ENCODE measurements at places on chromosomes 1 and 21. TPM values are rescaled to one million over a fixed set of nuclear protein-coding genes. Genes with fewer than 3 reads are reported as not detected.

DNA sequence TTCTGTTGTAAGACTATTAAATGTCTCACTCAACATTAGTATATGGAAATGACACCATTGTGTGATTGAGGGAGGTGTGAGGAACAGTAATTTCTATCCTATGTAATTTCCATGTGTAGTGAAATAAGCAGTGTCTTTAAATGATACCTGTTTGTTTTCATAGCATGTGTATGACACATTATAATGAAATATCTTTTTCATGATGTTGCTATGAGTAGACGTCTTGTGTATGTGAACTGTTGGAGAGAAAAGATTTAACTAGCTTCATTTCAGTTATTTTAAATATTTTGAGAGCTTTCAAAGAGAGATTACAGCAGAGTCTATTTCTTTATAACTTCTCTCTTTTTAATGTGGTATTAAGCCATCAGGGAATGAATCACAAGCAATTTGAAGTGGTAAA lies 71.5 kb upstream of the QSOX1 start:
- DNase-seq: no peak

DNA sequence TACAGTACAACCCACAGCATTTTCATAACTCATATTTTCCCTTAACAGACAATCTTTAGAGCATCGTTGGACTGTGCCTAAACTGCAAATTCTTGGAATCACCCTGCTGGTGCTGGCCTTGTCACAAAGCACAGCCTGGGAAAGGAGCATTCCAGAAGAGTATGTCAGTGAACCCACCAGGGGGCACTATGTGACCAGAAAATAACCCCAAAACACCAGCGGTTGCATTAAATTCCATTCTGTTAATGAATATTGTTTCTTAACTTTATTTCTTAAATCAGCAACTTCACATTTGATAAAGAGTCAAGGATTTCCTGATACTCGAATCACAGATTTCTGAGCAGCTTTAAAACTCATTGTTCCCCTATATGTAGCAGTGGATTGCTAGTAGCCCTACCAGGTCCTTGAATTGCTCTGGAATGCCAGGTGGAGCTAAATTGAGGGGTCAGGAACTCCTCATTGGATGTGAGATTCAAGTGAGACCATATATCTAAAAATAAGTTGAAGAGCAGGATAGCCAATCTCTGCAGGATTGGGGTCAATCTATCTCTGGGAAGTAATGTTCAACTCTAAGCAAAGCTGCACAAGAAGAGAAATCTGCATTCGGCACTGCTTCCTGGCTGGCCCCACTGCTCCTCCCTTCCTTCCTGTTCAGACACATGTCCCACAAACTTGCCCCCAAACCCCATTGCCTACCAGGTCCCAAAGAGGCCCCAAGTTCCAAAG lies 12.7 kb upstream of the RAB4A start:
- no peak for DNase-seq

DNA sequence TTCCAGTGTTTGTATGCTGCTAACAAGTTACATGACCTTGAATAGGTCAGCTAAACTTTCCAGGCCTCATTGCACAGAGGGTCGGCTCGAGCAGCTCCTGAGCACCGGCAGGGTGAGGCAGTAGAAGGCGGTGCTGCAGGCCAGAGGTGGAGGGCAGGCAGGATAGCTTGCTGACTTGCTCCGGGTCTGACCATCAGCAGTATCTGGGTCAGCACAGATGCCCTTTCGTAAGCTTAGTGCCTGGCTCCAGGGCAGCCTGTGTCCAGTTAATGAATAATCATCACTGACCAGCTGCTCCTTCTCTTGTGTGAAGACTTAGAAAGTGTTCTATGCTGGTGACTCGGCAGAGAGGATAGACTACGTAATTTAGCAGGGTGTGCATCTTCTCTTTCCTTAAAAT lies 6.9 kb downstream of the MAPKAPK2 start:
- no peak for DNase-seq

GRCh38 chr1:85816606-85817005 lies 108.4 kb upstream of the ZNHIT6 start:
- DNase-seq: no peak

GRCh38 chr1:37483785-37484184 lies 9.4 kb downstream of the ZC3H12A start:
- DNase-seq: no peak

DNA sequence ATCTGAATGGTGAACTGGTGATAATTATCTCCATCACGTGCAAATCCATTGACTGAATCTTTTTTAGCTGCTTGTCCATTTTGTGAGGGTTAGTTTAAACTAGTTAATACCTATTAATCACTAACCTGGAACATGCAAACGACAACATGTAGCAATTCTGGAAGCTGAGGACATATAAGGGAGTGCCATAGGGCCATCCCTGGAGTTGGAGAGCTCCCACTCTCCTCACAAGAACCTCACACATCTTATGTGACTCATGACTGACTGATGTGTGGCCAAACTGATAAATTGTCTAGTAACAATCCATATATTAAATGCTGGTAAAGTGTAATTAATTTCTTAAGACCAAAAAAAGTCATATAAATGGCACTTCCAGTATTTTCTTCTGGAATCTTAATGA lies 62.9 kb upstream of the HOOK1 start:
- DNase-seq: no peak

The ACTRT2 gene
- total RNA-seq: not detected

The TAL1 gene
- total RNA-seq: 15.4 TPM

GRCh38 chr1:24872061-24872850 lies 57.8 kb downstream of the RUNX3 start:
- DNase-seq: peak; percentile 56

The KCNN3 gene
- 4.4 TPM for total RNA-seq

DNA sequence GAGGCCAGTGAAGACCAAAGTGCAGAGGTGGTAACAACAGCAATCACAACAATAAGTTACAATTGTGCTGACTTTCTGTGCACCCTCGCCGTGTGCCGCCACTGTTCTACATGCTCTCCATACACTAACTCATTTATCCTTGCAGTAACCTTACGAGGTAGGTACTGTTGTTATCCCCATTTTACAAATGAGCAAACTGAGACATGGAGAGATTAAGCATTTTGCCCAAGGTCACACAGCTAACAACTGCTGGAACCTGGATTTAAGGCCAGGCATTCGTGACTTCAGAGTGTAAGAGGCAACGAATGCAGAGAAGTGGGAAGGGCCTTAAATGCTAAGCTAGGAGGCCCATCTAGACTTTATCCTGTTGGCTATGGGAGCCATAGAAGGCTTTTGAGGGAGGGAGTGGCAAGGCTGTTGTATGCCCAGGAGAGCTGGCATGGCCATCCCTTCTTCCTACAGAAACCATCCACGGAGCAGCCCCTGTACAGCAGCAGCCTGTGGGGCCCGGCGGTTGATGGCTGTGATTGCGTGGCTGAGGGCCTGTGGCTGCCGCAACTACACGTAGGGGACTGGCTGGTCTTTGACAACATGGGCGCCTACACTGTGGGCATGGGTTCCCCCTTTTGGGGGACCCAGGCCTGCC lies 36.6 kb downstream of the AZIN2 start:
- DNase-seq: no peak

The HHAT gene
- total RNA-seq: 5.3 TPM

The GIPC2 gene
- 2.9 TPM for total RNA-seq

Measured in lower lobe of right lung (tissue), 2 donors.